ENCODE measurements at places on chromosomes 4 and X.

GRCh38 chr4:173958445-173958844 lies 325.0 kb downstream of the FBXO8 start:
- no peak for DNase-seq

GRCh38 chrX:47191331-47191730 lies 2.3 kb upstream of the UBA1 start:
- no peak for DNase-seq

GRCh38 chrX:77342004-77342403 lies 105.2 kb upstream of the FGF16 start:
- DNase-seq: peak; percentile 32

DNA sequence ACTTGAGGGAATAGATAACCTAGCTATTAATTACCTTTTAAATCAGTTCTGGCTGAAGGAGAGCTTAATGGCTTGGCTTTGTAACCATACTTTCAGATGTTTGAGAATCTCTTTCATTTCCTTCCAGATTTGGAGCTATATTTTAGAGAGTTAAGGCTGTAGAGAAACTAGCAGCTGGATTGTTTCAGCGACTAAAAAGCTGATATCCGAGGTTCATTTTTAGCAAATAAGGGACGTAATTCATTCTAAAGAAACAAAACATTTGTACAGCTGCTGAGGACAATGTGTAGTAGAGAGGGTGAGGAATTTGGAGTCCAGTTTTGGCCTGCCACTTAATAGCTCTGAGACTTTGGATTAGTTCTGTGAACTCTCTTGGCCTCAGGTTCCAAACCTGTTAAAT lies 12.2 kb downstream of the OSTC start:
- no peak for DNase-seq

- no peak for DNase-seq
Measured at GRCh38 chrX:25733148-25733547, 405.0 kb upstream of the MAGEB18 start.

- no peak for DNase-seq
Measured at GRCh38 chr4:76035141-76035540, 729 bp downstream of the CXCL11 start.

- DNase-seq: no peak
Measured at GRCh38 chr4:12852338-12853307, 631.5 kb downstream of the RAB28 start.

- DNase-seq: no peak
Measured at GRCh38 chr4:83267830-83268475, 16.6 kb downstream of the COQ2 start.

DNA sequence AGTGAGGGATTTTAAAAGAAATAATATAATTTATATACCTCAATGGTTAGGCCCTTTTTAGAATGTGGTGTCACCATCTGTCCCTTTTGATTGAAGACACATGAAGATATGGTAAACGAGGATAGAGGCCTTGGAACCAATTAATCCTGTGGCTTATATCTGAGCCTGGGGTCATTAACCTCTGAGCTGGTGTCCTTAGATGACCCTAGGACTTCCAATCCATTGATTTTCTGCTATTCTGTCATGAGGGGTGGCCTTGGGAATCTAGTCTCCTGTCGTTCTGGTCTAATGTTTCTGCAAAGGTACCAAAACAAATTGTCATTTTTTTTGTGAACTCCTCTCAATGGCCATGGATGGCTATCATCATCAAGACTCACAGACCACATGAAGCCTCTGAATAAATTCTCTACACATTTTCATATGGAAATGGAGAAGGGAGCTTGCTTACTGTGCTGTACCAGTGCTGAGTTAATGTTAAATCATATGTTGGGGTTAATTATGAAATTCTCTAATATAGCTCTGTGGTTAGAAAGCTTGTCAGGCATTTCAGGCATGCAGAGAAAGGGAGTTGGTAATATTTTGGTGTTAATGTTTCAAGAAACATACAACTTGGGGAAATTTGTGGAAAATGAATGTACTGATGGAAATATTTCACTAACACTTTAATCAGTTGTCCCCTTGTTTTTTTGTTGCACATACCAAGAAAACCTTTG lies 204.2 kb upstream of the IL15 start:
- no peak for DNase-seq

DNA sequence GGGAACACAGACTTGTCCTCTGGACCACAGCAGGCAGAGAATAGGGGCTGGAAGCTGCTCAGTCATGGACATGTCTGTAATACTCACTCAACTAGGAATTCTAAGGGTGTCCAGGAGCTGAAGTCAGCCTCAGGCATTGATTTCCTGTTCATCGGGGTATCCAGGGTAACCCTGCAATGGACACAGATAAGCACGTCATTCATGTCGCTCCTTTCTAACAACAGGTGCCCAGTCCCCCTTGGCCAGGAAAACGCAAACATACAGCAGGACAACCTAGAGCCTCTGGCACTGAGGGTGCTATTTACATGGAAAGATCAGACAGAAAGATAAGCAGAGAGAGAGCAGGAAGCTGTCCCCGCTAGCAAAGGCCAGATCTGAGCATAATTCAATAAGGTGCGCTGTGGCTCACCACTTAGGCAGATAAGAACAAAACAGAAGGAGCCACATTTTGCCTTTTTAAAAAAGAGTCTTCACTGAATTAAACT lies 21.3 kb downstream of the QDPR start:
- DNase-seq: no peak

DNA sequence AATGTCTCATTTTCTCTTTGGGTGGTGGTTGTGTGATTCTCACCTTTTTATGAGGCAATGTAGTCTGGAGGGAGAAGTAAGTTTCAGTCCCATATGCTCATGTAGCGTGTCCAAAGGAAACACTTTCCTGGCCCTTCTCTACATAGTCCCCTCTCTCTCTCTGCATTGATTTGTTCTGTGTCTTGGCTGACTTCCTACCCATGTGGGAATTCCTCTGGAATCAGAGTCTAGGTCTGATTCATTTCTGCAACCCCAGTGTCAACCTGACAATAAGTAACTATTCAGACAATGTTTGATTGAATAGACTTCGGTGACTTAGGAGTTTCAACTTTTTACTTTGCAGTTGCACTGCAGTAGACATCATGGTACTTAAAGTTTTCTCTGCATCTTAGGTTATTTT lies 2.7 kb upstream of the ALAS2 start:
- DNase-seq: no peak

GRCh38 chr4:149166876-149167275 lies 648.8 kb downstream of the IQCM start:
- DNase-seq: no peak

DNA sequence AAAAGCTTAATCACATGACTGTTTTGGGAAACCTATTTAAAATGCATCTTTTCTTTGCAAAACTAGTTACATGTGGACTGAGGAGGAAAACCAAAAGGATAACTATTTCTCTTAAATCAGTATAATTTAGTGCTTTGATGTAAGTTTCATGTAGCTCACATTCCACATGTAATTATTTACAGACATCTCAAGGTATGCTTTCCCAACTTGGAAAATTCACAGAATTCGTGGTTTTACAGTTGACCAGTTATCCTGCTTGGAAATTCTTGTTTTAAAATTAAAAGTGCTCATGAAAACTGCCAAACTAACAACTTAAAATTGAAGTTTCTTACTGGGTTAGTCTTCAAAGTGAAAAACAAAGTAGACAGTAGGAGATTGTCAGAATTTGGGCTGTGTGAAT lies 52.4 kb downstream of the EDNRA start:
- DNase-seq: no peak

DNA sequence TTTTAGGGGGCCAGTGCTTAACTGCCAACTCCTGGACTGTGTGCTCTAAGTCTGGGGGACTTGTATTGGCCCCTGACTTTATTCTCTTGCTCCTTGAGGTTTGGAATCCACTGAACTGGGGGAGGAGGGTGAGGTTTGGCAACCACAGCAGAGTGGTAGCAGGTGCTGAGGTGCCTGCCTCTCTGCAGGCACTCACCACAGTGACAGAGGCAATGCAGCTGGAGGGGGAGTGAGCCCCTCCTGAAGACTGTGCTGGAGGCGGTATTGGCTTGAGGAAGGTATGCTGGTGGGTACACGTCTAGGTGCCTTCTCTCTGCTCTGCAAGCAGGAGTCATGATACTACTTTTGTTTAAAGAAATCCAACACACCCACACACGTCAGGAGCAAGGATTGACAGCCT lies 24.6 kb downstream of the CFAP299 start:
- no peak for DNase-seq

DNA sequence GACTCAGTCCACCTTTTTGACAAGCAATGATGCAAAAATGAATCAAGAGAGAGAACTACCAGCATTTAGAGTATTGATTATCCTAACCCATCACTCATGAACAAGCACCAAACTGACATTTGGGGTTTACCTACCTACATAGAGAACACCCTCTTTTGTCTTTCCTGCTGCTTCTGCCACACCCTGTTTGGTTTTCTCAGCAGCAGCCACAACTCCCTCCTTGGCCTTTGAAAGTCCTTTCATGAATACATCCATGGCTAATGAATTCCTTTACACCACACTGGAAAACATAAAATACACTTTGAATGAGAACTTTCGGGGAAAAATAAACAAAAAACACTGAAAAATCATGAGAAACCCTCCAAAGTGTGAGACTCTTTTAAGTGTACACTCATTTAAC lies 1.5 kb downstream of the SNCA start:
- no peak for DNase-seq
